COR-L47 (cell line): ENCODE measurements at places on chromosomes 4 and X.
A peak's percentile ranks its signal among the peaks of the same experiment; 100 is the strongest.

DNA sequence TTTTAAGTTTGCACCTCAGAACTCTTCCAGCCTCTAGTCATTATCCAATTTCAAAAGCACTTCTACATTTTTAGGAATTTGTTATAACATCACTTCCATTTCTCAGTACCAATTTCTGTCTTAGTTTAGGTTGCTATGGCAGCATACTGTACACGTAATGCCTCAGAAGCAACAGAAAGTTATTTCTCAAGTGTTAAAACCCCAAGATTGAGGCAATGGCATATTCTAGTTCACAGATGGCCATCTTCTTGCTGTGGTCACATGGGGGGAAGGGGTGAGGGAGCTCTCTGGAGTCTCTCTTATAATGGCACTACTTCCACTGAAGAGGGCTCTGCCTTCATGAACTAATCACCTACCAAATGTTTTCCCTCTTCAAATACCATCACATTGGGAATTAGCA, 220.3 kb upstream of the CTSO start:
- DNase-seq, result no peak

GRCh38 chr4:176150356-176150682, 45.1 kb downstream of the SPATA4 start:
- DNase-seq, result no peak

DNA sequence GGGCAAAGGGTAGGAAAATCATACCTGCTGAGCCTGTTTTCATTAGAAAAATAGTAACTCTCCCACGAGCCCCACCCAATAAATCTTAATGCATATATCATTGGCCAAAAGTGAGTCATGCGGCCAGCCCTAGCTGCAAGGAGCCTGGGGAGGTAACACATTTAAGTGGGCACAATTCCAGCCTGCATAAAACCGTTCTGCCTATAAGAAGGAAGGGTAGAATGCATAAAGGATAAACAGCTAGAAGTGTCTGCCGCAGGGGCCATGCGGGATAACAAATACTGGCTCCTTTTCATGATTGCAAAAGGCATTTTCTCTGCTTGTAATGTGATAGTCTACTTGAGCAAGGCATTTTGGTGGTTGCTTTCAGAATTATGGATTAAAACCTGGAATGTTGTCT, 37.1 kb downstream of the EFHC2 start:
- no peak for DNase-seq

DNA sequence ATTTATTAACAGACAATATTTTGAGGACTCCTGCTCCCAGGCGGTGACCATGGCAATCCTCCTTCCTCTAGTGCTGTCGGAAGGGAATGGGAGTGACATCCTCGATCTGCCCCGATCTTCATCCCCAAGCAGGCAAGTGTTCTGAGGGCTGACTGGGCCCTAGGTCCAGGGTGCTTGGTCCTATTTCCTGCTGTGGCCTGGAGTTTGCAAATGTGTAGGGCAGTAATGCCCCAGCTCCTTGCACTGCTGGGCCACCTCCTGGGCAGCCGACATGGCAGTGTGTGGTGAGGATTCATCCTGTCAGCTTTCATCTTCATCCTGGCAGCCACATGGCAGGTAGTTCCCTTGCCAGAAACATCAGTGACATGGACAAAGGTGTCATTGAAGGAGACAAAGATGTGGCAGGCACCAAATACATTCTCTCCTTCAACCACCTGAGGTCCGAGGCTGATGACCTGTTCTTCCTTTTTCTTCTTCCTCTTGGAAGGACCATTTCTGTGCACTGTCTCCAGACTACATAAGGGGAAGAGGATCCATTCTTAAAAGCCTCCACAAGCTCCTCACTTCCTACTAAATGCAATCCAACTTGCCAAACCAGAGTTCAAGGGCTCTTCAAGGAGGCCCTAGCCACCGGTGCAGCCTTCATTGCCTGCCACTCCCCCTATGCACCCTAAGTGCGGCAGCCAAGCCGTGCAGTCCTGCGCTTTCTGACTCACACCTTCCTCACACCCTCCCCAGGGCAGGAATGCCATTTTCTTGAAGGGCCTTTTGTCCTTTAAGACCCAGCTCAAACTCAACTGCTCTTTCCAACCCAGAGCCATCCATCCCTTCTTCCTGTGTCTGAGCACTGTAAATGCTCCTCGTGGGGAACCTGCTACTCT, 65.7 kb downstream of the TMEM154 start:
- no peak for DNase-seq

DNA sequence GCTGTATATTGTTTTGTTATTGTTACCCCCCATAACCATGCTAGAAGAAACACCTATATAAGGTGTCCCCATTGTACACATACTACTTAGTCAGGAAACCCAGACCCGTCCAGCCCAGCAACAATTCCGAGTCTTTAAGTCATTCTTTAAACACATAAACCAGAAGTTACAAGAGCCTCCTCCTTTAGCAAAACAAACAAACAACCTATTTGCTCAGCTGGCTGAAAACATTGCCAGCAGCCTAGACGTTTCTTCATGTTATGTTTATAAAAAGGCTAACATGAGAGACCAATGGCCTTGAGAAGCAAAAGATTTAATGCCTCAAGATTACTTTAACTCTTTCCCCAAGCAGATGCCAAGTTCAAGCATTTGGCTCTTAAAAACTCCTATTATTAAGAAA, 1.4 kb downstream of the ACOX3 start:
- no peak for DNase-seq

- DNase-seq, result no peak
Measured at GRCh38 chrX:50771382-50771781, 42.6 kb downstream of the SHROOM4 start.

- no peak for DNase-seq
Measured at GRCh38 chrX:9862953-9863352, 76.7 kb downstream of the SHROOM2 start.

DNA sequence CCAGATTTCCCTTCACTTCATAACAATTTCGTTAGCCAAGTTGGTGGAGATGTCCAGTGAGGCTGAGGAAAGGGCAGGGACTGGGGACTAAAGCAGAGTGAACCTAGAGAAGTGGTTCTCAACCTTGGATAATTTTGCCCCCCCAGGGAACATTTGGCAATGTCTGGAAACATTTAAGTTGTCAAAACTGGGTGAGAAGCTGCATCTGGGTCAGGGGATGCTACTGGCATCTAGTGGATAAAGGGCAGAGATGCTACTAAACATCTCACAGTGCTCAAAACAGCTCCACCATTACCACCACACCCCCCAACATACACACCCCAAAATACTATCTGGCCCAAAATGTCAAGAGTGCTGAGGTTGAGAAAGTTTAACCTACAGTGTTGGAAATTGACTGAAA, 32.0 kb upstream of the FGF16 start:
- no peak for DNase-seq

DNA sequence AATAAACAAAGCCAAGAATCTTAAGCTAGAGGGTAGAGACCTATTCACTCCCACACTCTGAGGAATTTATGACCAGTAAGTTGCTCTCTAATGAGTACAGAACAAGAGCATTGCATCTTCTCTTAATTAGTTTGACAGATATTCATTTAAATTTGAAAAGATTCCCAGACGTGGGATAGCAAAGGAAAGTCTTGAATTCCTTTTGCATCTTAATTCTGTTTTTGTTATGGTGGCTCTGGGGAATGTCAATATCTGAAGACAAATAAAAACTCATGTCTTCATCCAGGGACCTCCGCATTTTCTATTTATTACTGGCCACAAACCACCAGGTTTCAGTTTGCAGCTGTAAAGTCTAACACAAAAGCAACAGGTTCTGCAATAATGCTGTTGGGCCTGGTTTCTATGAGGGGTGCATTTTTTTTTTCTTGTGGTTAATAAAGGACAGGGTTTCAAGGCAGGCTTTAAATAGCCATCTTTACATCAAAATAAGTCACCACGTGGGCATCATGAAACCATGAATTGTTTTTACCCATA, 172.3 kb downstream of the SHROOM3 start:
- no peak for DNase-seq

GRCh38 chrX:40299641-40300046, 201.9 kb upstream of the BCOR start:
- no peak for DNase-seq

GRCh38 chrX:10656214-10656613, 35.8 kb upstream of the MID1 start:
- DNase-seq, result peak; percentile 89

DNA sequence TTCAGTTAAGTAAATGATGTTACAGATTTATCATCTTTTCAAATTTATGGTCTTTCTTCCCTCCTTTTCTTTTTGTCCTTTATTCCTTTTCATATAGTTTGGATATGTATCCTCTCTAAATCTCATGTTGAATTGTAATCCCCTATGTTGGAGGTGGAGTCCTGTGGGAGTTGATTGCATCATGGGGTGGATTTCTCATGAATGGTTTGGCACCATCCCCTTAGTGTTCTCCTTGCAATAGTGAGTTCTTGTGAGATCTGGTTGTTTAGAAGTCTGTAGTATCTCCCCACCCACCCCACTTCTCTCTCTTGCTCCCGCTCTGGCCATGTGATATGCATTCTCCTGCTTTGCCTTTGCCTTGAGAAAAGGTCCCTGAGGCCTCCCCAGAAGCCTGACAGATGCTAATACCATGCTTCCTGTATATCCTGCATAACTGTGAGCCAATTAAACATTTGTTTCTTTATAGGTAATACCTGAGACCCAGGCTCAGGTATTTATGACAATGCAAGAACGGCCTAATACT, 236.7 kb downstream of the PRDM5 start:
- DNase-seq, result no peak

DNA sequence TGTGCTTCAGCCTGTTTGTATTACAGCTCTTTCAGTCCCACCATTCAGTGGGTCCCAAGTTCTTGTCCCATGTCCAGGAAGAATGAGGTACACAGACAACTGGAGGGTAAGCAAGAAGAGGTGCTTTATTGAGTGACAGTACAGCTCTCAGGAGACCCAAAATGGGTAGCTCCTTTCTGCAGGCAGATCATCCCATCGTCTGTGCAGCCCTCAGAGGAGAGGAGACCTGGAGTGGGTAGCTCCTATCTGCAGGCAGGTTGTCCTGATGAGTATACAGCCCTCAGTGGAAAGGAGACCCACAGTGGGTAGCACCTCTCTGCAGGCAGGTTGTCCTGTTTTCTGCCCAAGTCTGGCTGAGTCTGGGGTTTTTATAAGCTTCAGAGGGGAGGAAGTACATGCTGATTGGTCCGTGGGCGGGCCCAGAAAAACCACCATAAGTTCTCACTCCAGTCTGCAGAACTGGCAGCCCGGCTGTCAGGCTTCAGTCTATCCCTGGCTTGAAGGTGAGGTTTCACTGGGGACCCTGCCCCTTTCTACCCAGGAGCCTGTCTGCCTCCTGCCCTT, 18.0 kb downstream of the GRK4 start:
- DNase-seq, result no peak

DNA sequence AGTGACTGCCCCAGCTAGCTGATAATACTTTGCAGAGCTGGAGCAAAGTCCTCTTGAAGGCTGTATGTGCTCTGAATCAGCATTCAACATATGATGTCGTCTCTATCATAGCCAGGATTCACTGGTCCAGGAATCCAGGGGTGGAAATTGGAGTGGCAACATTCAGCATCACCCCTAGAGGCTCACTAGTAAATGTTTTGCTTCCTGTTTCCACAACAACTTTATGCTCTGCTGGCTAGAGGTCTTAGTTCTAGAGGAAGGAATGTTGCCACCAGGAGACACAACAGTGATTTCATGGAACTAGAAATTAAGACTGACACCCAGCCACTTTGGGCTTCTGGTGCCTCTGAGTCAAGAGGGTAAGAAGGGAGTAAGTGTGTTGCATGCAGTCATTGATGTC, 11.3 kb downstream of the MAGEA1 start:
- no peak for DNase-seq

DNA sequence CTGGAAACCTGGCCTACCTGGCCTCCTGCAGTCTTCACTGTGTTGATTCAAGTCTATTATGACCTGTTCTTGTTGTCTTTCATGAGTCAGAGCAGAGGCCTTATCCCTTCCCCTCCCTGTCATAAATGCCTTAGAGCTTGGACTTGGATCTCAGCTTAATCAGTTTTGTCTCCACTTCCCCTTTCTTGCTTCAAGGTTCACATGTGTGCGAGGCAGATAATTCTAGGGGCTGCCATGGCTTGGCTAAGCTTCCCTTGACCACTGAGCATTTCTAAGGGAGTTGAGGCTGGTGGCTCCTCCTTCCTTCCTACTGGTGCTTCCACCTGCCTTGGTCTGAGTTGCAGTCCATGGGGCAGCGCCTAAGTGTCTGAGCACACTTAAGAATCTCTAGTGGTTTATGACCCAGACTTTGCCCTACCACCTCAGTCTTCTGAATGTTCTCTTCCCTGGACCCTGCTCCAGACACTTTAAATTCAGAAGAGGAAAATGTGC, 1.7 kb upstream of the HEPH start:
- DNase-seq, result no peak

DNA sequence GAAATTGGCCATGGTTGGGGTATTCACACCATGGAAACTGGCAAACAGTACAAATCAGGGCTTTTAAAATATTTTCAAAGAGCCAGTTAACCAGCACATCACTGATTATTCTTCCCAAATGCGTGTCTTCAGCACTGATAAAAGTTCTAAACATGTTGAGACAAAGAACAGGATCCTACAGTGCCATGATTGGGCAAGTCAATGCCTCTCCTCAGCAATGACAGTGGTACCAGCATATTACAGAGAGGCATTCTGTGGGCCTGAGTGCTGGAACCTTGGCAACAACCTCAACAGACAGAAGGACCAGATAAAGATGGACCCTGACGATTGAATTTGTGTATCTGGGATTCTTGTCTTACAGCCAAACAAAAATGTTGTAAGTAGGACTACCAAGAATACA, 108.9 kb downstream of the EFHC2 start:
- no peak for DNase-seq

- no peak for DNase-seq
Measured at GRCh38 chr4:177001271-177002175, 208.8 kb upstream of the VEGFC start.

GRCh38 chr4:67051000-67051789, 494.1 kb downstream of the CENPC start:
- DNase-seq, result no peak

DNA sequence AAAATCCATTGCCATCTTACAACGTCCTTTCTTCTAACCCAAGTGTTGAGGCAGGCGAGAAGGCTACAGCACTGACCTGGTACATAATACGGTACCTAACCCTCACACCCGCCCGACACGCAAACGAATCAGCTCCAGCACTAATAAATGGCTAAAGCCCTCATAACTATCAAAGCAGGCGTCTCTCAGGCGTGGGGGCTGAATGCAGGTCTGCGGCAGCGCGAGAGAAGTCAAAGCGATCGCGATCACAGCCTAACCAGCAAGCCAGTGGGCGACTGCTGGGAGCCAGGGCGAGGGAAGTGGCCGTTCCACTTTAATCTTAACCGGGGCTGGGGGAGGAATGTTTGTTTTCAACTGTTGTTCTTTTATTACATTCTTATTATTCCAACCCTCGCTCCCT, 1.5 kb downstream of the CDX4 start:
- no peak for DNase-seq

- DNase-seq, result no peak
Measured at GRCh38 chr4:94036964-94037363, 170.7 kb upstream of the SMARCAD1 start.

- DNase-seq, result no peak
Measured at GRCh38 chrX:50497114-50497513, 26.5 kb upstream of the DGKK start.

DNA sequence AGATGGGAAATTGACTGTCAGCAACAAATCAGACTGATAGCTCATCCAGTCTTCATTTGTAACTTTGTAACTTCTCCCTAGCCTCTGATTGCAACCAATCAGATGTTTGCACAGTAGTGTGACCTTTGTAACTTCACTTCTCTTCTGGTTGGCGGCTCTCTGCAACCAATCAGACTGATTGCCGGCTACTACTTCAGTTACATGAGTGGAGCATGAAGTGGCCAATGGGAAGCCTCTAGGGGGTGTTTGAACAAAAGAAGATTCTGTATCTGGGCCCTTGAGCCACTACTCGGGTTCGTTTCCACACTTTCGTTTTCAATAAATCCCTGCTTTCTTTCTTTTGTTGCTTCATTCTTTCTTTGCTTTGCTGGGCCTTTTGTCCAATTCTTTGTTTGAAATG, 1285.8 kb downstream of the TECRL start:
- DNase-seq, result no peak
